ENCODE measurements at places on chromosomes 12 and 14.
A peak's percentile ranks its signal among the peaks of the same experiment; 100 is the strongest.

DNA sequence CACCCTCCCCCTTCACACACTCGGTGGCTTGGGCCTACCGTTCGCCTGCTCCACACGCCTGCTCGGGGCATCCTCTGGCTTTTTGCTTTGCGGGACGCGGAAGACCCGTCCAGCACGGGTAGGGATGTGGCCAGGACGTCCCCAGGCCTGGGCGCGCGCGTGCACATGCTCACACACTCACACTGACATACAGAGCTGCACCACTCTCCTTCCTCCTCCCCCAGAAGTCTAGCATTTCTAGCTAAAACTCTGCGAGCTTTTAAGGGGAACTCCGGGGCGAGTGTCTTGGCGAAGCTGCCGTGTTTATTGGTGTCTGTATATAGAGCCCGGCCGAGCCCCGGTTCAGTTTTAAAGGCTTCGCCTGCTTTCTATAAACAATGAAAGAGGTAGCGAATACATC is 5.0 kb downstream of the TBX5 start:
- DNase-seq, result no peak

DNA sequence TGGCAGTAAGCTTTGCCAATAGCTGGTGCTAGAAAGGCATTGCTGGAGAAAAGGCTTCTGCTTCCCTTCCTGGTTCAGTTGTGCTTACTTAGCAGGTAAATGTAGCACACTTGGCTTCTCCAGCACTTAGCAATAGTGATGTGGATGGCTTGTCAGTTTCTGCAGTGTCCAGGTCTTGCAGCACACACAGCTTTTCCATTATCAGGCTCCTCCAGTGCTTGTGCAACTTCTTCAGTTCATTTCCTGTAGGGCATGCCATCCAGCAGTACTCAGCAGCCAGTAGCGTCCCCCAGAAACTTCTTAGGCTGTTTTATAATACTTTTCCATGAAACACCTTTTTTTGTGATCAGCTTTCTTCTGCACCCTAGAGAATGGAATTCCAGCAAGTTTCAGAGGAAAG is 154.6 kb downstream of the SLC6A15 start:
- DNase-seq, result peak; percentile 57

GRCh38 chr12:11797317-11797913 is 147.9 kb downstream of the ETV6 start:
- DNase-seq, result no peak

GRCh38 chr14:47524524-47524923 is 150.9 kb downstream of the MDGA2 start:
- DNase-seq, result no peak

GRCh38 chr14:55136885-55137786 is 8.1 kb downstream of the LGALS3 start:
- DNase-seq, result peak; percentile 33

DNA sequence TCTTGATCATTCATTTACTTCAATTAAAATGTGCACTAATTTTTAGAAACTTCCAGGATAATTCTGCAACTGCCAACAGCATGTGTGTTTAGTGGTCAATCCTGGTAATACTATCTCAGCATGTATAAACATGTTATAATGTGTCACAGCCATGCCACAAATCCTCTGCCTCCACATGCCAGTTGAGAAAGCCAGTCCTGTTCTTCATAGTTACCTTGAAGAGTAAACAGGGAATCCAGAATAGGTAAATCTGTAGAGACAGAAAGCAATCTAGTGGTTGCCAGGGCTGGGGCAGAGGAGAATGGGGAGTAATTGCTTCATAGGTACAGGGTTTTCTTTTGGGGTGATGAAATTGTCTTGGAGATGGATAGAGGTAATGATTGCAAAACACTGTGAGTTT is 85.9 kb downstream of the ARMH4 start:
- DNase-seq, result peak; percentile 67

GRCh38 chr14:88993946-88994345 is 169.5 kb downstream of the TTC8 start:
- peak; percentile 76 for DNase-seq

GRCh38 chr12:92123780-92124688 is 21.6 kb downstream of the BTG1 start:
- DNase-seq, result no peak

GRCh38 chr14:105271224-105271890 is 23.0 kb downstream of the BTBD6 start:
- no peak for DNase-seq

- no peak for DNase-seq
Observed at GRCh38 chr14:89242652-89243279, 174.3 kb downstream of the FOXN3 start.

DNA sequence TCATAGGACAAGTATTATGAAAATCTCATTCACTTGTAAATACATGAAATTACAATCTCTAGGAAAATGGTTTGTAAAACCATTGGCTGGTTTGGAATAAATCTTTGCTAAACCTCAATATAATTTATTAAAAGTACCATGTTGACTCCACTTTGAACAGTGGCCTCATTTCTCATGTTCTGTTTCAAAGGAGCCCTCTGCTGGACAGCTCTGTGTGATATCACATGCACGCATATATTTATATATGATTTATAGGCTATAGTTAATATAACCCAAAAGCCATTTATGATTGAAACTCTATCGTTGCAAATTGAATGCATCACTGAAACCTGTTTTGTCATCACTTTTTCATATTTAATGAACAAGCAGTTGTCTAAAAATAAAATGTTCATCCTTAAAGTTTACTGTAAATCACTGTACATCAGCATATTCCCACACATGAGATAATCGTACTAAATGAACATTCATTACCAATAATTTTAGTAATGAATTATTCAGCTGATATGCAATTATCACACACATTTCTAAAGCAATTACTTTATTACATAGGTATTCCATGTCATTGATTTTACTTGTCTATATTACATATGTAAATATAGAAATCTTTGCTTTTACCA is 493.8 kb downstream of the NPAS3 start:
- peak; percentile 11 for DNase-seq

DNA sequence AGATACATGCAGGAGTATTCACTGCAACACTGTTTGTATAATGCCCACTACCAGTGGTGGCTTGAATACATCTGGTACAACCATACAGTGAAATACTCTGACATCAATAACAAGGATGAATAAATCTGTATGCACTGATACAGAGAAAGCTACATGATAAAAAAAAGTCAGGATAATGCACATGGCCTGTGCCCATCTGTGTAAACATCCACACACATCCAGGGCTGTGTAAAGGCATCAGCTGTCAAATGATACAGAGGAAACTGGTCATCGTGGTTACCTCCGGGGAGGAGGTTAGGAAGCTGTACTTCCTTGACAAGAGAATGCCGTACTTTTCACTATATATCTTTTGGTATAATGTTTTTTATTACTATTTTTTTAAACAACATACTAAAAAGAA is 176.6 kb downstream of the FOXN3 start:
- peak; percentile 23 for DNase-seq

GRCh38 chr14:90674043-90674670 is 142.1 kb downstream of the TTC7B start:
- no peak for DNase-seq

DNA sequence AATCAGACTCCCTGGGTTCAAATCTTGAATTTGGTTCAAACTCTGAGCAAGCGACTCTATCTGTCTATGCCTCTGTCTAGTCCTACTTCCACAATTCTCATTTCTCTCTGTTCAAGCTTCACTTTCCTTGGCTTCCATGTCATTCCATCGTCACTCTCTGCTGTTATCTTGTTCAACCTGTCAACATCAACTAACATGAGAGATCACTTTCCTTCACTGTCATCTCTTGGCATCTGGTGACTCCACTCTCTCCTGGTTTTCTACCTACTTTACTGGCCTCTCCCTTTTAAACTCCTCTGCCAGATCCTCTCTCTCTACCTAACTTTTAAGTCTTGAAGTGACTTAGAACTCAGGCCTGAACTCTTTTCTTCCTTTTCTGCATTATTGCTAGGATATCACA is 240.2 kb downstream of the BCAT1 start:
- no peak for DNase-seq

GRCh38 chr12:116880213-116880816 is 926 bp downstream of the HRK start:
- DNase-seq, result peak; percentile 18

- DNase-seq, result no peak
Observed at GRCh38 chr12:32032205-32032810, 73.1 kb downstream of the RESF1 start.

- DNase-seq, result no peak
Observed at GRCh38 chr14:74539503-74539902, 45.9 kb downstream of the ISCA2 start.

DNA sequence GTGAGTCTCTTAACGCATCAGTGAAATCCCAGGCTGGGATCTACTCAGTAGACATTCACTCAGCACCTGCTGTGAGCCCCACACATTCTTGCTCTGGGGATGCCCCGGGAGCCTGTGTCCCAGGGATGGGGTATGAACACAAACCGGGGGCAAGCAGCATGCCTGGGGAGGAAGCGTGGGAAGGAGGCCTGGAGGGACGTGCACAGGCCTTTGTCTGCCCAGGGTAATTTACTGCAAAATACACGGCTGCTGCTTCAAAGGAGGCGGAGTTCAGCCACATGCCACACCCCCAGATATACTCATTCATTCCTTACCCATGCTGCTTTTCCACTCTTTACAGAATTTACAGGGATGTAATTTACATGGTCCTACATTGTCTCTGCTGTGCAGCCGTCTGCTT is 187.8 kb downstream of the ADGRD1 start:
- no peak for DNase-seq

DNA sequence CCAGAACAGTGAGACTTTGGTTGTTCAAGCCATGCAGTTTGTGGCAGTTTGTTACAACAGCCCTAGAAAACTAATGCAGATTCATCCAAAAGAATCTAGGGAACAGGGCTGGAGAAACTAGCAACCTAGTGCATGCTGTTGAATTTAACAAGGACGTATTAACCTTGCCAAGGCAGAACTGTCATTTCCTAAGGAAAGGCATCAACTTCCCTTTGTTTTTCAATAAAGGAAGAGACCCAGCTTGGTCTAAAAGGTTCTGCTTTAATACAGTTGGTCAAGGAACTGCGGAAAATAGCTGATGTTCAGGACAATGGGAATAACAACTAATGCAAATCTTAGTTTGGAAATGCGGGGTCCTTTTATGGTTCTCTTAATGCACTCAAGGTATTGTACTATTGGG is 11.5 kb downstream of the AK7 start:
- no peak for DNase-seq

- DNase-seq, result no peak
Observed at GRCh38 chr12:76250256-76250655, 98.0 kb downstream of the BBS10 start.

GRCh38 chr12:71460850-71461609 is 21.4 kb downstream of the LGR5 start:
- no peak for DNase-seq

GRCh38 chr14:71481021-71481654 is 451.1 kb upstream of the RGS6 start:
- DNase-seq, result no peak

- no peak for DNase-seq
Observed at GRCh38 chr14:22537436-22538310, 51.4 kb downstream of the DAD1 start.

DNA sequence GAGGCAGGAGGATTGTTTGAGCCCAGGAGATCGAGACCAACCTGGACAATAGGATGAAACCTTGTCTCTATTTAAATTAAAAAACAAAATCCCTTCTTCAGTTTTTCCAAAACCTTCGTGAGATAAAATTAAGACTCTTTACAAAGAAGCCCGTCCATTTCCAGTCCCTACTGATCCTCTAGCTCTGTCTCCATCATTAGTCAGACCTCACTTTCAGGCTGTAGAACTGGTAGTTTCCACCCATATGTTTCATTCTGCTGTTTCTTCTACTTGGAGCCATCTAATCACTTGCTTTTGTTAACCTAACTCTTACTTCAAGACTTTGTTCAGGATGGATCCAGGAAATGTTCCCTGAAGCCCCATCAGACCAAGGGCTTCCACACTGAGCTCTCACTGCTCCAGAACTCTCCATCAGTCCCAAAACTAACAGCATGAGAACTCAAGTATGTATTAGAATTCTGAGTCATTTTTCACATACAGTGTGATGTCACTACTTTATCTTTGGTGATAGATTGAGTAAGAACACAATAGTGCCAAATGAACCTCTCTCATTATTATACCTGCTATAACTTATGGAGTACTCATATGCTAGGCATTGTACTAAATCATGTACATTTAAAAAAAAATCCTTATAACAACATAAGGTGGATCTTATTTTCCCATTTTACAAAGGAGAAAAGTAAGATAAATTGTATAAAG is 90.8 kb downstream of the PRICKLE1 start:
- no peak for DNase-seq

GRCh38 chr12:3115078-3115477 is 37.9 kb downstream of the TSPAN9 start:
- DNase-seq, result no peak

DNA sequence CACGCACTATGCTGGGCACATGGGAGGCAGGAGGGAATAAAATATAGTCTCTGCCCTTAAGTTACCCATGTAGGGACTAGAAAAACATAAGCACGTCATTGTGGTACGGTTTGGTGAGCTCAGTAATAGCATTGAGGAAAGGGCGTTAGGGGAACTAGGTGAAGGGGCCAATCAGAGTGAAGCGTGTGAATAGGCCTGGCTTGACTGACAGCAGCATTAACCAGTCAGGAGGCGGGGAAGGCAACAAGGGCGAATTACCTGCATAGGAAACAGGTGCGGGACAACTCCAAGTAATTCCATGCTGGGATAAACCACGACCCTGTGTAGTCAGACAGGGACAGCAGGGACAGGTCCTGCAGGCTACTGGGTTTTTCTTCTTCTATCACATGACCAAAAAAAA is 107.7 kb downstream of the UNC79 start:
- peak; percentile 16 for DNase-seq

- DNase-seq, result peak; percentile 23
Observed at GRCh38 chr14:75428230-75429104, 645 bp downstream of the JDP2 start.

DNA sequence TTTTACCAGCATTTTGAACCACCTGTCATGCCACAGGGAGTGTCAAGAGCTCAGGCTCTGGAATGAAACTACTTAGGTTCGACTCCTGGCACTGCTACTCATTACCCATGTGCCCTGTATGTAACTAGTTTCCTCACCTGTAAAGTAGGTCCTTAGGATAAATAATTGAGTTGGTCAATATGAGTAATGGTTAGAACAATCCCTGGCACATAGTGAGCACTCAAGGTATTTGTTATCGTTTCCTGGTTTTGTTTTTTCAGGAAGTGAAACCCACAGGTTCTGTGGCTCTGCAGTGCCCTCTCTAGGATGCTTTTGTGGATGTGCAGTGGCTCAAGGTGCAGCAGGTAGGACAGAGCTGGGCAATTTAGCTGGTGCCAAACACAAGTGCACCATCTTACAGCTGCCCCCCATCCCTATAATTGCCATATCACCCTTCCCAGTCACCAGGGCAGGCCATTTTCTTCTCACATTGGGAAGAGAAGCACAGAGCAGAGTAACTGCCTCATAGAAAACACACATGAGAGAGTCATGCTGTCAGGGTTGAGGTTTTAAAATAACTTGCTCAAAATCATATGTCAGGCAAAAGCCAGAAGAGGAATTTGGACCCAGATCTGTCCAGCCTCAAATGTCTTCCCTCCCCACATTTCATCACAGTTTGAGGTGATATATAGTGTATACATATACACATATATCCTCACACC is 297.5 kb downstream of the RPAP3 start:
- DNase-seq, result peak; percentile 69

GRCh38 chr14:66069830-66070541 is 416.2 kb upstream of the CCDC196 start:
- DNase-seq, result peak; percentile 86

- DNase-seq, result peak; percentile 41
Observed at GRCh38 chr12:49121047-49121696, 10.0 kb downstream of the TUBA1B start.

GRCh38 chr12:93836620-93837260 is 159.6 kb downstream of the CRADD start:
- DNase-seq, result no peak

- no peak for DNase-seq
Observed at GRCh38 chr12:64566831-64567517, 43.3 kb upstream of the RASSF3 start.
